ENCODE measurements at places on chromosomes 2 and 18.

- no peak for DNase-seq
These were observed 430.5 kb upstream of the ETAA1 start for GRCh38 chr2:66966631-66967030.

DNA sequence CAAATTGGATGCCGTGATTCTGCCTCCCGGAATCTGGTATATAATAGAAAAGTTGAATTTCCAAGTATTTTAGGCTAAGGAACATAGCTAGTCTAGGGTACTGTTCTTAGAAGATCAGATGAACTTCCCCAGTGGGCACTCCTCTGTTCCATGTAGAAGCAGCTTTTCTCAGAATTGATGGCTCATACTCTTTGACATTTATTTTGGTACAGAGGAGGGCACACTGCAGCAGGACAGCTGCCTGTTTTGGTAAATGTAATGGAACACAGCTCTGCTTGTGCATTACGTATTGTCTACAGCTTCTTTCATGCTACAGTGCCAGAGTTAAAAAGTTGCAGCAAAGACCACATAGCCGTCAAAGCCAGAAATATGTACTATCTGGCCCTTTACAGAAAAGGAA, 10.8 kb downstream of the YPEL5 start:
- no peak for DNase-seq

DNA sequence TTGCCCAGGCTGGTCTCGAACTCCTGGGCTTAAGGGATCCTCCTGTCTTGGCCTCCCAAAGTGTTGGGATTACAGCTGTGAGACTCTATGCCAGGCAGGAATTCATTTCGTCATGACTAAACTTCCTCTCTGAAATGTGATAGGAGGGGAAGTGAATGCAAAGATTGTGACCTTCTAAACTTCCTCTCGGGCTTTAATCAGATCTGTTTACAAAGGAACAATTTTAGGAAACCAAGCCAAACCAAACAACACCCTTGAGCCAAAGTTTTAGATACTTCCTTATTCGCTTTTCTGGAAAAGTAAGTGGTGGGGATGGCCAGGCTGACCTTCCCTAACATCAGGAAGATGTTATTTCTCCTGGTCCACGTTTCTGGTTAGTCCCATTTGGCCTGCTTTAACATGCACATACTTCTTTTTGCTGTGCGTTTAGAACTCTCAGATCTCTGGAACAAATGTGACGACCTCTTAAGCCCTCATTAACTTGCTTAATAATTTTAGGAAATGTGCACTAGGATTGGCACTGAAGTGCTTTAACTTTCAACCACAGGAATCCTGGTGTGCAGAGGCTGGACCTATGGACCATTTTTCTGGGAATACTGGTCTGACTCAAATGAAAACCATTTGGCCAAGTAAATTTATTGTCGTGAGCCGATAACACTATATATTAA, 33.2 kb upstream of the YES1 start:
- no peak for DNase-seq

DNA sequence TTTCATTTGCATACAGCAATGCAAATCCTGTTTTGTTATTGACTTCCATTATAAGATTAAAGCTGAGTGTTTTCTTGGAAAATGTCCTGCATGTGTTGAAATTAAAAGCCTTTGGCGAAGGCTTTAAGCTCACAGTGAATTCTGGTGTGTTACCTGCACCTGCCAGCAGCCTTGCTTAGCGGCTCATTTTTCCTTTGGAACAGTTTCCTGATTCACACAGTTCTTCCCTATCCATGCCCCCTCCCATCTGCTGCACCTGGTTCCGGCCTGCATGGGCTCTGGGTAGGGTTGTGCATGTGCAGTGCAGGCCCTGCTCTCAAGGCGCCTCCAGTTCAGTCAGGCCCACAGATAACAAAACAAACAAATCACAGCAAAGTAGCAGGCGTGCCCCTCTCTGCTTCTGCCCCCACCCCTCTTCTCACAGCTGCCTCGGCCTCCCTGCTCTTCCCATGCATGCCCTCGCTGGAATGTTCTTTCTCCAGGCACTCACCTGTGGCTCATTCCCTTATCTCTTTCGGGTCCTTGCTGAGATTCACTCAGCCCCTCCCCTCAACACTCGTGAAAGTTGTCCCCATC, 15.8 kb downstream of the MTCL1 start:
- DNase-seq, result no peak

GRCh38 chr2:114543236-114543766, 100.9 kb downstream of the DPP10 start:
- DNase-seq, result no peak

DNA sequence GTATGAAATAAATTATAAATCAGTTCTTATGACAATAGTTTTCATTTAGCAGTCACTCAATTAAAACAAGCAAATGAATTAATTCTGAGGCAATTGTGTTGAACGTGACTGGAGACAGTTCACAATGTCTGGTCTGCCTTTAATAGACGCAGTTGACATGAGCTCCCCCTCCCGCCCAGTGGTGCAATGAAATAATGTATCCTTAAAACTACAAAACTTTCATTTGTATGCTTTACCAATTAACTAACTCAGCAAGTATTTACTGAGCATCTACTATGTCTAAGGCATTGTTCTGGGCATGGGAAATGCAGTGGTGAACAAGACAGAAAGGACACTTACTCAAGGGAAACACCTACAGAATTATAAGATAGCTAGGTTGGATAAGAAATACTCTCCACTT, 3.5 kb upstream of the DSC2 start:
- DNase-seq, result no peak

Measured in NCI-H524 treated with DMSO at 0.1 percent for 48 hours (cell line).